ENCODE measurements at places on chromosomes 12 and 14. TPM values are rescaled to one million over a fixed set of nuclear protein-coding genes. Genes with fewer than 3 reads are reported as not detected.

The KRT71 gene
- not detected for total RNA-seq

The MANSC4 gene
- total RNA-seq, result not detected

The CGRRF1 gene
- total RNA-seq, result 13.7 TPM

The WASHC3 gene
- total RNA-seq, result 40.1 TPM

The SRRM4 gene
- total RNA-seq, result not detected

The PTPN6 gene
- total RNA-seq, result 324 TPM

The KRT72 gene
- not detected for total RNA-seq

The KRT74 gene
- not detected for total RNA-seq

The TAS2R20 gene
- total RNA-seq, result 0.97 TPM

Measured in activated CD4-positive, alpha-beta memory T cell treated with anti-CD3 and anti-CD28 coated beads for 36 hours (primary cell).